Fibroblast of gingiva (primary cell): ENCODE measurements at places on chromosomes 1 and 21.

DNA sequence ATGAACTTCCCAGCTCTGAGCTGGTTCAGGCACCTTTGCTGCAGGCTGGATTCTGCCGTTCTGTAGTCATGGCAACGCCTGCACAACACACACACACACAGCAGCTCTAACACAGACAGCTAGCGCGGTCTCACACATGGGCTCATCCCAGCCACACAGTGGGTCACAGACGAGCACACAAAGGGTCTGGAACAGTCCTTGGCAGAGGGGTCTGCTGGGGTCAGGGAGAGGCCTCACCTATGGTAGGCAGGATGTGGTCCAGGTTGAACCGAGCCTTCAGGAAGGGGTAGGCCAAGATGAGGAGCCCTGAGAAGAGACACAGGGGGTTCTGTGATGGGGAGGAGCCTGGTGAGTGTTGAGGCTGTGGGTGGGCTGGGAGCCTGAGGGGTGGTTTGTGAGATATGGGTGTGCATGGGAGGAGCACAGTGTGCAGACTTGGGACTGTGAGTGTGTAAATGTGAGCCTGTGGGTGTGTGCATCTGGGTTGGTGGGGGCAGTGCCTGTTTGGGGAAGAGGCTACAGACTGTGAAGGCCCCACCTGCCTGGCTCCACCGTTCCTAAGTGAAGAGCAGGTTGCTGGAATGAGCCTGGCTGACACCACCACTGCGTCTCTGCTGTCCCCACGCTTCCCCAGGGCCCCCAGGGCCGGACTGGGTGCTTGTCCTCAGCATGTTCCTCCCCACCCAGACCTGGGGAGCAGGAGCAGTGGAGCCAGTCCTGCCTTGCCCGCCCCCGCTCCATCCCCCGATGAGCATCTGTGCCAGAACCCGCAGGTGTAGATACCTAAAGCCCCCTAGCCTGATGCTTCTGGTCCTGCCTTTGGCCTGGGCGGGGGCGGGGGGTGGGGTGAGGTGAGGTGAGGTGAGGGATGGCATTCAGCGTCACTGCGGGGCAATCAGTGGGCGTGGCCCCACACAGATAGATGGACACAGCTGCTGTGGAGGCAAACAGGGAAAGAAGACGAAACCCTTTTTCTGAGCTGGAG, 1.5 kb downstream of the KNCN start:
- DNase-seq = peak; percentile 26

DNA sequence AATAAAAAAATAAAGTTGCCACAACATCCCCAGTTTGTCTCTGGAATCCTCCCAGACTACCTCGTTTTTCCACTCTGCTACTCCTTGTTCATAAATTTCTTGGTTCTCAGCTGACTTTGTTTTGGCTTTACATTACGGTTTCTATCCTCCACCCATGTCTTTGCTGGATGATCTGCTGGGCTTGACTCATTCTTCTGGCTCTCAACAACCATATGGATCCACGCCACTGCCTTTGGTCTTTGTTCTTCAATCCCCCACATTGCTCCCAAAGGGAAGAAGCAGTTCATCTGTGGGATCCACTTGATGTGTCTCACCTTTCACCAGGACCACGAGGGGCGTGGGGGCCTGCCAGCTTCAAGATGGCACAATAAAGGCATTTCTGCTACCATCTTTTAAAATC, 67.1 kb upstream of the NBL1 start:
- DNase-seq = no peak

GRCh38 chr21:46040707-46041106, 57.2 kb upstream of the COL6A2 start:
- no peak for DNase-seq

DNA sequence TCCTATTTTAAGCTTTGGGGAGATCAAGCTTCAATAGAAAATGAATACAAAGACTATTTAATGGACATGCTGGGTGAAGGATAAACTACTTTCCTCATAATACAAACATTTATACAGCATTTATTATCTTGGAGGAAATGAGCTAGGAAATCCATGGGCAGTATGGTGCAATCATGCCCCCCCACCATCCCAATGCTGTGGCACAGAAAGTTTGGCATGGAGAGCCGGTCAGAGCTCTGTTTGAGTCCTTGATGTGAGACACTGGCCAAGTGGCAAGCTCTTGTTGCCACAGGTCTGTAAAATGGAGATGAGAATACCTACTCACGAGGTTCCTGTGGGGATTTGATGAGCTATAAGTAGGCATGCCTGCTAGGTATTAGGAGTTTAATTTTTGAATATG, 120.6 kb downstream of the MAB21L3 start:
- DNase-seq = no peak

DNA sequence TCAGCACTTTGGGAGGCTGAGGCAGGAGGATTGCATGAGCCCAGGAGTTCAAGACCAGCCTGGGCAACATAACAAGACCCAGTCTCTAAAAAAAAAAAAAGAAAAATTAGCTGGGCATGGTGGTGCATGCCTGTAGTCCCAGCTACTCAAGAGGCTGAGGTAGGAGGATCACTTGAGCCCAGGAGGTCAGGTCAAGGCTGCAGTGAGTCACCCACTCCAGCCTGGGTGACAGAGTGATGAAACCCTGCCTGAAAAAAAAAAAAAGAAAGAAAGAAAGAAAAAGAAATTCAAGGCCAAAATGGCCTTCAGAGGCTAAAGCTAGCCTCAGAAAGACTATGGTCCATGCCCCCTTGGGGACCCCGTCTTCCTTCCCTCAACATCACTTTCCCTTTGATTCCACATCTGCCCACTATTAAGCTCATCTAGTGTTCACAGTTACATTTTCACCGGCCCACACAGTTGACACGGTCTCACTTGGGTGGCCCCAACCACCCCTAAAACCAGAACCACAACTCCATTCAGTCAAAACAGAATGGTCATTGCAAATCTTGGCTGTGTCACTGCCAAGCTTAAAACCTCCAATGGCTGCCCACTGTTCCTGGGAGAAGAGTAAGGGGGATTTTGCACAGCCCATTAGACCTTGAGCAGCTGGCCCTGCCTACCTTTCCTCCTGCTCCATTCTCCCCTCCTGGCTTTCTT, 2.1 kb upstream of the CAPN8 start:
- DNase-seq = no peak

DNA sequence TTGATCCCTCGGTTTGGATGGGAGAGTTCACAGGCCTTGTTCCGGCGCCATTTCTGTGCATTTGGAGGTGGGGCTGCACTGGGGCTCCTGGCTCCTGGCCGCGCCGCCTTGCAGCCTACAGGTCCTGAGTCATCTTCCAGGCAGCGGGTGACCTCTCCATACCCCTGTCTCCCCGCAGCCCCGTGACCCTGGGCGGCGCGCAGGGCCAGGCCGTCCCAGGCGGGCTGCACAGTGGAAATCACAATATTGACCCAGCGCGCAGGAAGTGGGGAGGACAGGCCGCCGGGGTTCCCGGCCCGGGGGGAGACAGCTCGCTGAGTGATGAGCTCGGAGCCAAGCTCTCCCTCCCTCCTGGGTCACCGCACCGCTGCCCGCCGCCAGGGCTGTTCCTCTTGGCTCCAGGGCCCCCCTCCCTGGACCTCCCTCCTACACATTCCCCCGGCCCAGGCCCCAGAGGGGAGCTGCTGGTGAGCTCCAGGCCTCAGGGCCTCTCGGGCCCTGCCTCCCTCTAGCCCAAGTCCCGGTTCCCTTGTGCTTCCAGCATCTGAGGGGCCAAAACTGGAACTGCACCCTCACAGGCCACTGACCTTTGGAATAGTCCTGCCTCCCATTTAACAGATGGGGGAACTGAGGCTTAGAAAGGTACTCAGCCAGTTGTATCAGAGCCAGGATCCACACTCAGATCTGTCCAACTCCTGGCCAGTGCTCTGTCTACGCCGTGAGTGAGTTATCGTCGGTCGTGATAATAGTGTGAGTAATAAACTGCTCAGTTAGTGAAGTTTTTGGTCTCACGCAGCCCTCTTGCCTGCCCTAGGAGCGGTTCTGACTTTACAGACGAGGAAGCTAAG, 142.9 kb upstream of the WNT4 start:
- DNase-seq = no peak

- peak; percentile 53 for DNase-seq
Measured at GRCh38 chr1:11731691-11732283, 4.1 kb upstream of the AGTRAP start.

- DNase-seq = no peak
Measured at GRCh38 chr1:87592156-87592555, 263.5 kb downstream of the LMO4 start.

- no peak for DNase-seq
Measured at GRCh38 chr1:13911697-13912619, 212.0 kb downstream of the PRDM2 start.

DNA sequence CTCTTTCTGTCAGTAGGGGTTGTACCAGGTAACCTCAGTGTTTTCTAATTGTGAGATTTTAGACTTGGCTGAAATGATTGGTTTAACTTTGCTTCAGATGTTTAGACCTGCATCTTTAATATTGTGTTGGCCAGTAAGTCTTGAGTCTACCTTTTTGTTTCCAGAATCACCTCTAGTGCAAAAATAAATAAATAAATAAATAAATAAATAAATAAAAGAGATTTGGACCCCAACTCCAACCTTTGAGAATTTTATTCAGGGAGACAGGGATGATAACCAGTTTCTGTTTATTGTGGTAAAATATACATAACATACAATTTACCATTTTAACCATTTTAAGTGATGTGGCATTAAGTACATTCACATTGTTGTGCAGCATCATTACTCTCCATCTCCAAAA, 64.4 kb downstream of the RAVER2 start:
- DNase-seq = no peak

DNA sequence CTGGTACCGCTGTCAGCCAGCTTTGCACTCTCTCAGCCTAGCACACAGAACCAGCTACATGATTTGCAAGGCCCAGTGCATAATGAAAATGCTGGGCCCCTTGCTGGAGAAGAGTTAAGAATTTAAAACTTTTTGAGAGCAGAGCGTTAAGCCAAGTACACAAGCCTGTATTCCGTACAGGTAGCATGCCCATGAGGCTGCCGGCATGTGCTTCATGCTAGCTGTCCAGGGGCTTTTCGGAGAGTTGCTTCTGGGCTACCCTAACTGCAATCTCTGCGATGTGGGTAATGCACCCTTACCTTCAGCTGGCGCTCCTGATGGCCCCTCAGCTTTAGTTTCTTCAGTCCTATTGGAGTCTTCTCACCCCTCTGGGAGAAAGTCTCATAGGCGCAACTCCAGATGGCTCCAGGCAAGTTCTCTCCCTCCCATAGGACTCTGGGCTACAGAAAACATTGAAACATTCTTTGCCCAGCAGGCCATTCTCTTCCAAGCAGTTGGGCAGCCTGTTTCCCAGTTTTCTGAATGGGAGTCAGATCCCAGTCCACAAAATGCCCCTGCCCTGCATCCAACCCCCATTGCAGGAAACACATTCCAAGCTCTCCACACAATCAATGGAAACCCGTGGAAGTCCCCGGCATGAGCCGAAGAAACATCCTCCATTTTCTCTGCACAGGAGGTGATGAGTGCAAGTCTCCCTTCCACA, 5.7 kb upstream of the AKT3 start:
- no peak for DNase-seq

- no peak for DNase-seq
Measured at GRCh38 chr1:3956527-3957170, 56.6 kb upstream of the C1orf174 start.

- no peak for DNase-seq
Measured at GRCh38 chr1:22815421-22816066, 104.9 kb downstream of the EPHB2 start.

DNA sequence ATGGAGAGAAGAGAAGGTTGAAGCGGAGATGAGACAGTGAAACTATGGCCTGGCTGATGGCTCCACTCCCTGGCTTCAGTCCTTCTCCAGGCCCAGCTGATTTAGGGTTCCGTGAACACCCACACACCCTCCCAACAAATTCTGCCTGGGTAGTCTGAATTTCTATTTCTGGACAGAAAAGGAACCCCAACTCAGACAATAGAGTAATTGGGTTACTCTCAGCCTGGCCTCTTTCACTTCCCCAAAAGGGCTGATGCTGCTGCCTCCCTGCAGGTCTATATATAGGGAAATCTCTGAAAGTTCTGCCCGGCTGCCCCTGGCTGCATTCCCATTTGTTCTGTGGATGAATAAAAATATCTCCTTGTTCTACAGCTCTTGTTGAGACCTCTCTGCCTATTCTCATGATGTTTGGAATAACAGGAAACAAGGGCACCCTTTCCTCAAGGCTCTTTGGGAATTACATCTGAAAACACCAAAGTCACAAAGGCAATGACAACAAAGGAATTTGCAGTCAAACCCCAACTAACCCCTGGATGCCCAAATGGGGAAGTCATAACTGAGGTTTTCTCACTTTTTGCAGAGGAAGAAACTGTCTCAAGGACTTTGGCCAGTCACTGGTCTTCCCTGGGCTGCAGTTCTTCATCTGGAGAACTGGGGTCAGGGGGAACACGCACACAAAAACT, 11.4 kb upstream of the ZSCAN20 start:
- DNase-seq = no peak

- DNase-seq = peak; percentile 51
Measured at GRCh38 chr1:48061162-48062136, 64.3 kb upstream of the TRABD2B start.

DNA sequence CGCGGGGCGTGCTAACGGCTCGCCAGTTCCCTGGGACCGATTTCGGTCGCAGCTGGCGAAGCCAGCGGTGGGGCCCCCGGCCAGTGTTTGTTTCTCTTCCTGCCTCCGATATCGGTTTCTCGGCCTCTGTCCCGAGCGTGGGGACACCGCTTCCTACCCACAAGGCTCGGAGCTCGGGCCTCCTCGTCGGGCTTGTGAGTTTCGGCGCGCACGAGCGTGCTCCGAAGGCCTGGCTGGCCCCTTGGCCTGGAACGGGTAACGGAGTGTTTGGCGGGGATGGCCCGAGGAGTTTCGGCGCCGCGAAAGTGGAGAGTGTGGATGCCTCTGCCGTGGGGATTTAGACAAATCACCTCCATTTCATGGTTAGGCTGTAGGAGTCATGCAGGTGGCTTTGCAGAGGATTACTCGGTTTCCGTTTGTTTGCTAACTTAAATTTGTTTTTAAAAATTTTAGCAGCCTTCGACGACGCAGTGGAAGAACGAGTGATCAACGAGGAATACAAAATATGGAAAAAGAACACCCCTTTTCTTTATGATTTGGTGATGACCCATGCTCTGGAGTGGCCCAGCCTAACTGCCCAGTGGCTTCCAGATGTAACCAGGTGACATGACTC, 559 bp downstream of the RBBP4 start:
- DNase-seq = no peak

DNA sequence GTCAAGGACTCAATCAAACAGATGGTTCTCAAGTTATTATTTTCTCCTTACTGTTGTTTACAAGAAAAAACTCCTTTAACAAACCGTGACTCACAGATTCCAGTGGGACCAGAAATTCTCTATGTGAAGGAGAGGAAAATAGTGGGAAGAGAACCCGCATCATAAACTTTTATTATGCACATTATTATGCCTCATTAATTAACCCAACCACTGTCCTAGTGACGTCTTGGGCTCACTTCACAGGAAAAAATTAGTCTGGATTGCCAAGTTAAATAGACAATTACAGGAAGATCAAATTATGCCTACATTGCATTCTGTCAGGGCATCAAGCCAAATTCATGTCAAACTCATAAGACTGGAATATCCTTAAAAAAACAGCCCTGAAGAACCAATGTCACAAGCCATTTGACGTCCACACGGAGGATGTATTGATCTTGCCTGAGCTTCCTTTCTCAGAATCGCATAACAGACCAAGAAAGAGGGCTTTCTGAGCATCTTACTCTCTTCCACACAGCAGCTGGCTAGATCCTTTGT, 347.8 kb downstream of the DUSP10 start:
- DNase-seq = peak; percentile 94
